Suprapubic skin (tissue), 4 donors: ENCODE measurements at places on chromosomes 12 and 14.

- peak; percentile 30 for DNase-seq
Observed at GRCh38 chr14:96088074-96088473, 48.9 kb downstream of the C14orf132 start.

DNA sequence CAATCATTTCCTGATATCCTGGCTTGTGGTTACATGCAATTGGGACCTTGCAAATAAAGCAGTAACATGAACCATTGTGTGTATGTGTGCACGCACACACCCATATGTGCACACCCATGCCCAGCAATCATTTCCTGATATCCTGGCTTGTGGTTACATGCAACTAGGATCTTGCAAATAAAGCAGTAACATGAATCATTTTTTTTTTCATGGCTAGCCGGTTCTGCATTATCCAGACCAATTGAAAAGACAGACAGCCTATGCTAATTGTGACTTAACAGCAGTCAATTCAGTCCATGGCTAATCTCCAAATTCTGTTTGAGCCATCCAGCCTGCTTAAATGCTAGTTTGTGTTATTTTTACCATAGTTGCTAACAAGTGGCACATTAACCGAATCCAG lies 134.3 kb downstream of the TTC7B start:
- DNase-seq: no peak

GRCh38 chr12:121248622-121249021 lies 38.7 kb downstream of the P2RX4 start:
- DNase-seq: no peak

GRCh38 chr14:31960039-31960438 lies 117.1 kb upstream of the ARHGAP5 start:
- no peak for DNase-seq

DNA sequence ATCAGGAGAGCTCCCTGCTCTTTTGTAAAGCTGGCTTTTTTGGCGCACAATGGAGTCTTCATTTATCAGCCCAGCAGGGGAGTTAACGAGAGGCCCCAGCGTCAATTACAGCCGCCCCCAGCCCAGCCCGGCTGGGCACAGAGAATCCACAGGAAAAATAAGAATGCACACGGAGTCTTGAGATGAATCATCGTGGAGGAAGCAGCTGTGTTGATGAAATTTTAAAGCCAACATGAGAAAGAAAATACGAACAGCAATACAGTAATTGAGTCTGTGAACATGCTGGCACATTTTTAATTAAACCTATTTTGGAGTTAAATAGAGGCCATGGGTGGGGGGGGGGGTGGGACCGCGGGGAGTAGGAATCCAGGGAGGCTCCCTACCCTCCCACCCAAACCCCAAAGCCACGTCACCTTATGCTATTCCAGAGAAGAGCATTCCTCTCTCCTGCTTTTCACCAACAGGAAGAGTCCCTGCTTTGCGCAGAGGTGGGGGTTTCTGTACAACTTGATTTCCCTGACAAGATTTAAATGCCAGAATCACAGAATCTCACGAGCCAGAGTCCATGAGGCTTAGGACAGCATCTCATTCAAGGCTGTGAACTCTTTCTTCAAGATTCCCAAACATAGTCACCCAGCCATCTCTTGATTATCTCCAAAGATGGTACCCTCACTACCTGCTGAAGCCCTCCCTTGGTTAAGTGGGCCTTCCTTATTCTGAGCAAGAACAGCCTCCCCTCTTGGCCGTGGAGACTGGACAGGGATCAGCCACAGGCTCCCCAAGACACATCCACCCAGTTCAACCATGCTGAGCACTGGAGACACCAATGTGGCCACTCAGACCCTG lies 50.3 kb downstream of the CCNK start:
- DNase-seq: no peak

DNA sequence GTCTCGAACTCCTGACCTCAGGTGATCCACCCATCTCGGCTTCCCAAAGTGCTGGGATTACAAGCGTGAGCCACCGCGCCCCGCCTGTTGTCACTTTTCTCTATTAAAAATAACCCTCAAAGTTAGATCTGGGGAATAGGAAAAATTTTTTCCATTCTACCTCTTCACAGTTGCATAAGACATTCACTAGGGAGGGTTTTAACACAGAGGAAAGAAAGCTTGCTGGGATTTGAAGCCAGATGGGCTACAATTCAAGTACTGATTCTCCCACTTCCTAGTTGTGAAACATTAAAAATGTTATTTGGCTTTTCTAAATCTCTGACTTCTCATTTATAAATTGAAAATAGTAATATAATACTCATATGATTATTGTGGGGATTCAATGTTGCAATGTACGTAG lies 23.3 kb upstream of the SLC15A5 start:
- peak; percentile 65 for DNase-seq

DNA sequence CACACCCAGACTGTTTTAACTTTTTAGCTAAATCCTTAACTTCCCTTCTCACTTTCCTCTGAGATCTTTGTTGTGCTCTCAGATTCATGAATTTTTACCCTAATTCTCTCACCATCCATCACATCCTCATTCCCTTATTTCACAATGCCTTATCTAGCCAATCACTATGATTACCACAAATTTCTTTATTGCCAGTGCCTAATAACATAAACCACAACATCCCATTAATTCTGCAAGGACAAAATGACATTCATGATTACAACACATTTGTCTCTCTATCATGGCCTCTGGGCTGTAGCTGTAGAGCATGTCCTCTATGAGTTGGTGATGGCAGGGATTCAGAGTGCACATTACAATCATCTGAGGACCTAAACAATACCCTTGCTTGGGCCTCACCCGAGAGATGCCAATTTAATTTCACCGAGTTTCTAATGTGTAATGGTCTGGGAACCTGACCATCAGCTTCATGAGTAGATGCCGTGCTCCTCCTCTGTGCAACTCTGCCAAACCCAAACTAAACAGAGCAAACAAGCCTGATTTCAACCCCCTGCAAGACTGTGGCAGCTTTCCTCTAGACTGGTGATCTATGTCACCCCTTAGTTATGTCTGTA lies 99.3 kb downstream of the SPTSSA start:
- no peak for DNase-seq
